ENCODE measurements at places on chromosomes 7 and 10.

DNA sequence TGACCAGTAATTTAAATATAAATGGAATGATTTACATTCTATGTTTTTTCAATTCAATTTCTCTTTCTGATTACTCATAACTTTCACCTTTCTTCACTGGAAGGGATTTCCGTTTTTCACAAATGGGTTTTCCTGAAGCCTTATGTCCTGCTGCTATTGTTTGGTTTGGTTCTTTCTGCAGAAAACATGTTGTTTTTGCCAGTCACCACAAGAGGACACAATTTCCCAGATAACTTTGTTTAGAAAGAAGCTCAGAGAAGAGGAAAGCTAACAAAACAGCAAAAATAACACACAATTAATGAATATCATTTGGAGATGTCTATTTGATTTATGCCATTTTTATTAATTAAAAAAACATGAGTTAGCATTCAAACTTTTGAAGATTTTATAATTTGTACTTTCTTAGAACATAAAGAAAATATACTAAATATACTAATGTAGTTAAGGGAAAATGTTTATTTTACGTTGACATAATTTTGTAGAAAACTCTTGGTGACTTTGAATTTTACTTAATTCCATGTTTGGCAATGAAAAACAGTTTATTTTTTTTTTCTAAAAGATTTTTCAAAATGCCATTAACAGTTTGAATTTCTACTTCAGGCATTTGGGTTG, 4.6 kb upstream of the TWIST1 start:
- no peak for DNase-seq

DNA sequence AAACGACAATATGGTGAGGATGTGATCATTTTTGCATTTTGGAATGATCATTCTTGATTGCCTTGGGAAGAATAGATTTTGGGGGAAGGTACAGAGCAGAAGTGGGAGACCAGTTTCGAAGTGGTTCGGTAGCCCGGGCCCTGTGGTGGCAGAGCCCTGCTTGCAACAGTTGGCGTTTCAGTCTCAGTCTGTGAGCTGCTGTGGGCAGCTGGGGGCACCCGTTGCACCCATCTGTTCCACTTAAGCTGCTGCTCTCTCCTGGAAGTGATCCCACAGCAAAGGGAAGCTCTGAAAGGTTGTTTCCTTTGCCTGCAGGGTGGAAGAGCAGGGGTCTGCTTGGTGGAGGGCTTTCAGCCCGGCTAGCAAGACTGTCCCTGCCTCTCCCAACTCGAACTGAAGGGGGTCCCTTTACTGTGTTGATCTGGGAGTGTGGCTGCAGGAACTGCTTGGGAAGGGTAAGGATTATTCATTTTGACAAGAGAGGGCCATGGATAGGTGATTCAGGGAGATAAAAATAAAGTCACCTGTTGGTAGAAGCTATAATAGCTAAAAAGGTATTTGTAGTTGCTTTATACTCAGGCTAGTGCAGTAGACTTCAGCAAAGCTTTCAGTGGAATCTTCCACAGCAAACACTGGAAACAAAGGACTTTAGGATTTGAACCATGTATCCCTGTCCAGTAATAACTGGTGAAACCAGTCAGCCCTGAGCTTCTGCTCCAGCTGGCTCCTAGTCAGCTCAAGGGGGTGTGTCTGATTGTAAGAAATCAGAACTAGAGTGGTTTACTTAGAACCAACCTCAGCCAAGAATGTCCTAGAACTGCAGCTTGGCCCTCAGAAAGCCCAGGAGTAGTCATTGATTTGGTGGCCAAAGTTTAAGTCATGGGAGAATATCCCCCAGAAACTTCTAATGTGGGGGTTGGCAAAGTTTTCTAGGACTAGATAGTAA, 53.1 kb upstream of the PDCD4 start:
- DNase-seq, result no peak

DNA sequence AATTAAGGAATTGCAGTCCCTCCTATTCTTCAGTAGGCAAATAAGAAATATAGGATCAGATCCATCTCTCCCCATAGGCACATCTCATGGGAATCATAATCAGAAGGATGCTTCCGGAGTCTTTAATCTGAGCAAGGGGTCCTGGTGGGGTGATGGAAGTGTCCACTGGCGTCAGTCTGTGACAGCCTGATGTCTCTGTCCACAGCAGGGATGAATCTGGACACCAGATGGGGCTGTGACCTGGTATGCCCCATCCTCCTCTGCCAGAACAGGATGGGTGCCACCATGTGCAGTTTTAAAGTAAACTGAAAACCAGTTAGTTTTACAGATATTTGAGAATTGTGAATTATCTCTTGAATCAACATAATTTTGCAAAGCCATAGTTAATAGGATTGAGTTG, 148.7 kb downstream of the C1GALT1 start:
- no peak for DNase-seq

- no peak for DNase-seq
These were observed 67.3 kb downstream of the PTN start for GRCh38 chr7:137276189-137276588.

- DNase-seq, result no peak
These were observed 22.2 kb downstream of the RGS10 start for GRCh38 chr10:119520283-119520682.

- no peak for DNase-seq
These were observed 147.0 kb downstream of the ARID5B start for GRCh38 chr10:62048470-62048869.

- DNase-seq, result no peak
These were observed 15.9 kb downstream of the FAM149B1 start for GRCh38 chr10:73183667-73184281.

GRCh38 chr7:13898957-13899670, 90.4 kb downstream of the ETV1 start:
- no peak for DNase-seq

DNA sequence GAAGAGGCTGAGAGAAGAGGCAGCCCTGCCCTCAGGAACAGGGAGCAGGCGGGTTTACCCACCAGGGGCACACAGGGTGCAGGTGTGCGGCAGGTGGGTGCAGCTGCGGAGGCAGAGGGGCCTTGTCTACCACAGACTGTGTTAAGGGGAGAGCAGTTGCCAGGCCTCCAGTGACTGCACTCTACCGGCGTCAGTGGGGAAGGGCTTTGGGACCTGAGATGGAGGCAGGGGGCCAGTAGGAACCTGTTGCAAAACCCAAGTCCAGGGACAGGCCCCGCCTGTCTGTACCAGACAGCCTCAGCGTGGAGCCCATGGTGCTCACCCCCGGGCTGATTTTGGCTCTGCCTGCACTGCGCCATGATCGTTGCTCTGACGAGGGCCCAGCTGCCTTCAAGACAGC, 507.6 kb upstream of the FOXK1 start:
- DNase-seq, result no peak

GRCh38 chr7:128876586-128876977, 13.9 kb downstream of the ATP6V1F start:
- DNase-seq, result no peak

DNA sequence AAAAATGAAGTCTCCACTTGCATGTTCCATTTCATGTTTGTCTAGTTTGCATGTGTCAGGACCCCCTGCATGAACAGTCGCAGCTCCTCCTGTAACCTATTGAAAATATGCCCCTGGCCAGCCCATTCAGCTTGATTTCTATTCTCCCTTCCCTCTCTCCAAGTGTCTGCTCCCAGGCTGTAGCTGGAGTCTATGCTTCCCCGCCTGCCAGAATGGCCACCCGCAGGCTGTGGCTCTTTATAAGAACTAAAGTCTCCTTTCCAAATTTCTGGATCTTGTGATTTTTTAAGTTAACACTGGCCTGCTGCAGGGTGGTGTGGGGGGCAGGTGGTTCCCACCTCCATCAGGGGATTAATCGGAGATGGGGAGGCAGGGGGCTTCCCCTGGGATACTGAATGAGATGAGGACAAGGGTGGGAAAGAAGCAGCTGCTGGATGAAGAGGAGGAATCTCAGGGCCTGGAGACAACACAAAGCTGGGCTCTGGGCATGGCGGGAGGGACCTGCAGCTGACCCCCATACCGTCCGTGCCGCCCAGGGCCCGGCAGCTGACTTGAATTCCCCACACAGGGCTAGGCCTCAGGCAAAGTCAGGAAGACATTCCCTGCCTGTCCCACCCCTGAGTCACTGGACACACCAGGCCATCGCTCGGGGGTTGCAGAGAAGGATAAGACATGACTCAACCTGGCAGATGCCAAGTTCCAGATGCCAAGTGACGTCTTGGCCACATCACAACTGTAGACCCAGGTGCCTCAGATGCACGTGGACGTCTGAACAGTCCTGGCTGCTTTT, 399.5 kb upstream of the FOXK1 start:
- DNase-seq, result no peak

- DNase-seq, result no peak
These were observed 259.5 kb upstream of the NPY start for GRCh38 chr7:24024276-24025068.

DNA sequence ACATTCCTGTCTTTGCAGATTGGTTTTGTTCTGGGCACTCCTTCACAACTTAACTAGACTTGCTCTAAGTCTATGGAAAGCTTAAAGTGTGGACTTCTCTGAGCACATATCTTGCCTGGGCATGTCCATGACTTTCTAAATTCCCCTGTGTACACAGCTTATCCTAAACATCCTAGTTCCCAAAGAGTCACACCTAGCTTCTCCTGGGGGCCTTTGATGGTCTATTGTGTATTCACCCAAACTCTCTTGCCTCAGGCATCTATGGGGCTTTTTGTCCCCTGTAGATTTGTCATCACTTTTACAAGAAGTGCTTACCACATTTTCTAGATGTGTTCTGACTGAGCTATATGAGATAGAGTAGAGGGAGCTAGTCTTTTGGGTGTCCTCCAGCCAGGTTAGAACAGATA, 12.2 kb upstream of the ZNF488 start:
- no peak for DNase-seq

- no peak for DNase-seq
These were observed 43.7 kb downstream of the FAM53B start for GRCh38 chr10:124700293-124701037.

- no peak for DNase-seq
These were observed 142.4 kb upstream of the PRR15 start for GRCh38 chr7:29421010-29421956.

GRCh38 chr7:79165225-79165624, 288.2 kb downstream of the MAGI2 start:
- DNase-seq, result no peak

- DNase-seq, result no peak
These were observed 35.4 kb upstream of the ZNF107 start for GRCh38 chr7:64630496-64630895.

DNA sequence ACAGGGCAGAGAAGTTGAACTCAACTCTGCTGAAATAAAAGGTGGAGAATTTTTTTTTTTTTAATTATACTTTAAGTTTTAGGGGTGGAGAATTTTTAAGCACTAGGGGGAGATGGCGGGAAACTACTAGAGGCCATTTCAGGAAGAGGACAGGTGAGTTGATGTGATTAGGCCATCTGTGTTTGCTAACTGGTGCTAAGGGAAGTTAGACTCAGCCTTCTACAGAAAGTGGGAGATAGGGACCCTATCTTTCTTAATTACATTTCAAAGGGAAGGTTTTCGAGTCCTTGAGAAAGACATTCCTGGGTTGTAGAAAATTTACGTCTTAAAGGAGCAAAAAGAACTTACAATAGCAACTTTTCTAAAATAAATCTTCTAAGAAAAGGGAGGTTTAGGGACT, 124.8 kb downstream of the LHFPL3 start:
- no peak for DNase-seq

- no peak for DNase-seq
These were observed 81.4 kb upstream of the IL6 start for GRCh38 chr7:22645418-22646181.

GRCh38 chr7:78499971-78500370, 701.4 kb downstream of the PHTF2 start:
- no peak for DNase-seq

DNA sequence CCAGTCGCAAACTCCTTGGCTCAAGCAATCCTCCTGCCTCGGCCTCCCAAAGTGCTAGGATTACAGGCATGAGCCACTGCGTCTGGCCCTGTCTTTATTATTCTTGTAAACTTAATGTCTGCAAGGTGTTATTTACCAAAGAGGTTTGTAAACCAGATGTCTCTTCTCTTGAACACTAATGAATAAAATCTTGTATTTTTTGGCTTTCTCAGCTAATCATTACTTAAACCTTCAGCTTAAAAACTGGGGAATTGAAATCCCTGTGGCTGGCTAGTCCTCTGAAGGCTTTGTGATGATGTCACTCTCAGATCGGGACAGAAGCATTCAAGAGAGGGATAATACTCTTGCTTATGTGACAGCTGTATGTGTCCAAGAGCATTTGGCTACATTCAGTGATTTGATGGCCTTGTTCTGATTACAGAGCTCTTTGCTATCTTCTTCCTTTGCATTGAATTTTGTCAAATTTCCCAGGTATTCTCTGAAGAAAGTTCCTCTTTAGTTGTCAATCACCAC, 130.3 kb downstream of the BICC1 start:
- no peak for DNase-seq

GRCh38 chr7:107315716-107316220, 147.0 kb downstream of the HBP1 start:
- no peak for DNase-seq

- no peak for DNase-seq
These were observed 50.3 kb downstream of the ICA1 start for GRCh38 chr7:8211725-8212096.

DNA sequence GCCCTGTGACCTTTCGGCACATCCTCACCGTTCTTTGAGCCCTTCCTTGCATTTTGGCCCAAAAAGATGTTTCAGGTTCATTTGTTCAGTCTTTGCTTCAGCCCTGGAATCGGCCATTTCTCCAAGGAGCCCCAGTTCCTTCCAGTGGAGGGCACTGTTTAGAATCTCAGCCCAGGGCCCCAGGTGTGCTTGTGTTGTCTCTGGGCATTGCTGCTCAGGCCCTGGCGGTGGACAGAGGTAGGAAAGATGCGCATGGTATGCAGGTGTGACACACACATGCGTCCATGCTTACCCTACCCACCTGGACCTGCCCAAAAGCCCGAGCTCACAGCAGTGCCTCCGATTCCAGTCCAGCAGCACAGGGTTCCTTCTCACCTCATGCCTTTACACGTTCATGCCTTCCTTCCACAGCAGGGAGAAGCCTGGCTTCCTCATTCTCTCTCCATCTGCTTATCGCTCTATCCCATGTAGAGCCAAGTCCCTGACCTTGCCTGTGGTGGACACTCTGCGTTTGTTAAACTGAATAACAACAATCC, 70.6 kb downstream of the LHPP start:
- DNase-seq, result no peak

- DNase-seq, result no peak
These were observed 383.8 kb upstream of the ZMIZ1 start for GRCh38 chr10:78684947-78685346.

GRCh38 chr10:104202231-104202630, 29.9 kb downstream of the CFAP43 start:
- no peak for DNase-seq

Data from substantia nigra (tissue), 51 donors.